ENCODE measurements at places on chromosomes 3 and 15.

DNA sequence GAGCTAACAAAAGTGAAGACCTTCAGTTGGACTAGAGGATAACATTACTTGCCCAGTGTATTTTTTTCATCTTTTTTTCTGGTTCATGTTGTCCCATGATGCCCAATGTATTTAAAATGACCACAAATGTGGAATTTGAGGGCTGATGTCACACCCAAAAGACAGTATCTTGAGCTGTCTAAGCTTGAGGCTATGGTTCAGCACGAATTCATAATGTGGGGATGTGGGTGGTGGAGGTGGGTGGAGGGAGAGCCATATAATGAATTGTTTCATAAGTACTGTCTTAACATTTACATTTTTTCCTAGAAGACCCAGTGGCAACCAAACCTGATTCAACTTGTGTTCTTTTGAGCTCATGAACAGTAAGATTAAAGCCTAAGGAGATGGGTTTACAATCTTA lies 37.5 kb downstream of the CHAC1 start:
- no peak for DNase-seq

DNA sequence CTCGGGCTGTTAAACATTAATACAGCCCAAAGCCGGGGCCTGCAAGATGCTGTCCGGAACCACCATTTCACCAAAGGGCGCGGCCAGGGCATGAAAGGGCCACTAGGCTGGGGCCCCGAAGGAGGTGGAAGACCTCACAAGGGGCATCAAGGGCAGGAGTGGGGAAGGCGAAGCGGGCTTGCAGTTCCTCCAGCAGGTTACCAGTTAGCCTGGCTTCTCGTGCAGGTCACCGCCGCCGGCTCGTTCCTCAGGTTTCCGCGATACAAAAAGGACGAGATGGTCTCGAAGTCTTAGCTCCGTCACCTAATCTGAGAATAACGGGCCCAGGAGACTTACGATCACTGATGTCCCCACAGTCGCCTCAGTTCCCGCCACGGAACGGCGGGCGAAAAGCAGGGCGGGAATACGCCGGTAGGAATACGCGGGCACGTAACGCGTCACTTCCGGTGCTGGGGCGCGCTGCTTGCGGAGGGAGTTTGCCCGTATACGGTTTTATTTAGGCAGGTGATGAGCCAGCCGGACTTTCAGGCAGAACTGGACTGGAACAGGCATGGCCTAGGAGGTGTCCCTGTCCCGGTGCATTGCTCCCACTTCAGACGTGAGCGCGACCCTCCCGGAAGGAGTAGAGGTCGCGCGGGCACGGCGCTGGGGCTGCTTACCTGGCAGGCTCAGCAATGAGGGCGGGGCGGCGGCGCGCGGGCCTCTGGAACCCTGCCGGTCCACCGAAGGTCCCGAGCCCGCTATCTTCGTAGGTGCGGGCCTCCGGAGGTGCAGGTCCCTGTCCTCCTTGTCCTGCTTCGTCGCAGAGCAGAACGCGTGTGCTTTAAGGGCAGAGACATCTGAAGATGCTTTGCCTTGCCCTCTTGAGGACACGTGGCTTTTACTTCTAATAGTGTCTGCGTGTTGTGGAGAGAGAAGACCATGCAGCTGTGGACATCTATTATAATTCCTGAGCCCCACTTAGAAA lies at the start of gene RFC4:
RFC4 (minus strand) TSS at position 394 of the 967 bp plus-strand sequence. CDS start 1,769 bp downstream, outside the sequence.
- peak; percentile 90 for DNase-seq

GRCh38 chr3:176855901-176856486 lies 341.3 kb downstream of the TBL1XR1 start:
- DNase-seq, result no peak

DNA sequence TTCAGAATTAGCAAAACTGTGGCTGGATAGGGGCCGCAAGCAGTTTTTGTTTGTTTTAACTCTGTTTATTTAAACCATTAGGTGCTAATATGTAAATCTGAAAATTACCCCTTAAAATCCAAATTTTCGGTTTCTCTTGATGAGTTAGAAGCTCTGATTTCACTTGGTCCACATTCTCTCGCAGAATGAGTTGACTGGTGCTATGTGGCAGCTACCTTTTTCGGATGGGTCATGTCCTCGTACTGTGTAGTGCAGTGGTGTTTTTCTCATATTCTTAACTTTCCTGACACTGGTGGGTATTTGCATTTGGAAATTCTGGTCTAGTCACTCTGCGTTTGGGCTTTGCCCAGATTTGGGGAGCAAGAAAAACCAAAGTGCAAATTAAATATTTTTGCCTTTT lies 87.1 kb downstream of the DIPK2A start:
- no peak for DNase-seq

- no peak for DNase-seq
These were observed 131.7 kb upstream of the FAM3D start for GRCh38 chr3:58798312-58798711.

GRCh38 chr3:148601766-148602685 lies 95.7 kb upstream of the AGTR1 start:
- DNase-seq, result no peak

DNA sequence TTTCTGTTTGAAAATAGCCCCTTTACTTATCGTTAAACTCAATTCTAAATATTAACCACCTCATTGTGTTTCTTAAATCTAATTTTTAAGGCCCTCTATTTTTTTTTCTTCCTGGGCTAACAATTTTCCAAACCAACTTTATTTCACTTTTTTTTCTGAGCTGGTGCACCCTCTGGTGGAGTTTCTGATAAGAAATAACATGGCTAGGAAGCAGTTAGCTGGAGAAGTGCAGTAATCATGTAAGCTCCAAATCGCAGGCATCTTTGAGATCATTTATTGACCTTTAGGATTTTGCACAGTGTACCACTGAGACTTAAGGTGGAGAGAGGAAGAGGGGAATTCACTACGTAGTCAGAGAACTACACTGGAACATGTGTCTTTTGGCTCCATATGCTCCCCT lies 6.4 kb downstream of the TMEM207 start:
- DNase-seq, result no peak

- DNase-seq, result no peak
These were observed 142.8 kb upstream of the TOPAZ1 start for GRCh38 chr3:44098656-44099415.

DNA sequence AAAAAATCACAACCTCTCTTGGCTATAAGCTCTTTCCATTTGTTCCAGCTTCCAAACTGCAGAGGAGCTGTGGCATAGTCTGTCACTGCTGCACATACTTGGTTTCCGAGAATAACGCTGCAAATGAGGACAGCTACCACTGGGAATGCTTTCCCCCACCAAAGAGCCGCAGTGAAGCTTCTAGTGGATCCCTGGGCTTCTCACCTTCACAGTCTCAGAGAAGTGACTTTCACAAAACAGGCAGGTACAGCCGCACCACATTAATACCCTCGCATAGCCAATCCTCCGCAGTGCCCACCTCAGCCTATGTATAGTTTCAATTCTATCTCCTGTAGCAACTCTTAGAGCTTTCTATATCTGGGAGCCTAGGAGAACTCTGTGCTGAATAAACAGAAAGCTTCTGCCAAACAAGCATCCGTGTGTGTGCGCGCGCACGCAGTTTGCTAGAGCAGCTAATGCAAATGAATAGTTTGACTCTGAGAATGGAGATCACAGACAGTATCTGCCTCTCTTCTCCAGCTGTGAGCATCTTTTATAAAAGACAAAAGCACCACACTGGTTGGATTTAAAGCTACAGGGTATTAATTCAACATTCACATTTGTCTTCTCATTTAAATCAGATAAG lies 81.9 kb upstream of the PLXND1 start:
- peak; percentile 76 for DNase-seq

- peak; percentile 68 for DNase-seq
These were observed 77.3 kb downstream of the CNTN3 start for GRCh38 chr3:74537164-74537563.

DNA sequence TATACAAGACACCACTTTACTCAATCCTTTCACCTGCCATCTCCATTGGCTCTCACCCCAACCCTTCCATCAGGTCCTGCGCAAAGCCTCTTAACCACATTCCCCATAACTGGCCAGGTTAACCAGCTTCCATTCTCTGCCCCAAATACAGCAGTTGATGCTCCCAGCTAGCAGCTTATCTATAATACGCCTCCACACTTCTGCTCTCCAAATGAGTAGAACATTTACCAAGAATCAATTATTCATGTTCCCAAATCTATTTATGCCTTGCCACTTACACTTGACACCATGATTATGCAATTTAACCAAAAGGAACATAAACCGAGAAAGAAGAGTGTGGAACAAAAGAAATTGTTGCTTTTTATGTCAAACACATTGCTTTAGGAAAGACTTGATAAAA lies 103.7 kb upstream of the TPM1 start:
- DNase-seq, result no peak

DNA sequence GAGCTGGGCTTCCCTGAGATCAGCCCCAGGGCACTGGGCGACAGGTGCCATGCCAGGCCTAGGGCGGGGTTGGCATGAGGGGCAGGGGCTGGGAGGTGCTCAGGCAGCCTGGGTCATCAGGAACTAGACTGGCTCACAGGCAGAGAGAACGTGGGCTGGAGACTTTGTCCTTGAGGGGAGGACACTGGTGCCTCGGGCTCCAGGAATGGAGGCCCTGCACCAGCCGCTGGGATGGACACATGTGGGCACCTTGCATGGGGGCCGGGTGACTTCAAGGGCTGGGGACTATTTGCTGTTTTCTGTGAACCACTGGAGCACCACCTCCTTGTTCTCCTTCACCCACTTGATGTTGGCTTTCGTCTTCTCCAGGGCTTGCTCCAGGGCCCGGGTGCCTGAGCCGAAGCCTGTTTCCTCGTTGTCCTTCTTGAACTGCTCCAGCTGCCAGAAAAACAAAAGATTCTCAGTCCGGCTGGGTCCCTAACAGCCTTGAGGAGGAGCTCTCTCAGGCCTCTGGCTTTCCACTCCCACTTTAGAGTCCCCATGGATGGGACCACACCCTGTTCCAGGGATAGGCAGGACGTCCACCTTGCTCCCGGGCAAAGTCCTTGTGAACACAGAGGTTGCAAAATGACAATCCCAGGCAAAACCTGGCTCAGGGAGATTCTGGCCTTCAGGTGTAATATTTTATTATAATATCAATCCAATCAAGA lies 9.1 kb downstream of the MESP2 start:
- DNase-seq, result peak; percentile 58

GRCh38 chr3:131735116-131735515 lies 232.3 kb upstream of the MRPL3 start:
- DNase-seq, result no peak

DNA sequence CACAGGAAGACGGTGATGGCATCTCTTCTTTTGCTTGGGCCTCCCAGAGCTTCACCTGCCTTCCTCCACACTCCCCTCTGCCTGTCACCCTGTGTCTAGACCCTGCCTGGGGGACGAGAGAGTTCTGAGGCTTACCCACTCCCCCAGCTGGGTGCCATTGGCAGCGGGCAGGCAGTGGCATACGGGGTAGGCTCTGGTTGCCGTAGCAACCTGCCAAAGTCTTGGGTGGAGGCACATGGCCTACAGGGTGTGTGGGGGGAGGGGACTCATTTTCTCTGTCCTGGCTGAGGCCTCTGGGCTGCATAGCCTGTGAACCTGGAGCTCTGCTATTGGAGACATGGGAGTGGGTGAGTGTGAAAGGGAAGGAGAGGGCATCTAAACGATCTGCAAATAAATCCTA lies 4.4 kb downstream of the INSYN1 start:
- DNase-seq, result no peak

DNA sequence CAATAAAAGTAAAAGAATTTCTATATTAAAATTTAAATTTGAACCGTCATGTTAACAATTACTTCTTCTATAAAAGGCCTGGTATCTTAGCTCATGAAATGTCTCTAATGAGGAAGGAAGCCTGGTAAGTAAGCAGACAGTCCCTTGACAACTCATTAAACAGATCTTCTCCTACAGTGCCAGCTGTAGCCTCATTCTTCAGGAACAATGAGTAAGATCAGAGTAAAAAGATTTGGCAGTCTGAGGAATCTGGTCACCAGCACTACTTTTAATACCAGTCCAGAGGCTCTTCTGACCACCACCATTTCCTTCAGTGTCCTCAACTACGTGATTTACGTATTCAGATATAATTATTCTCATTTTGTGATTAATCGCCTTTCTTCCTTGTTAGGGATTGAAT lies 955.0 kb upstream of the ALCAM start:
- DNase-seq, result no peak

DNA sequence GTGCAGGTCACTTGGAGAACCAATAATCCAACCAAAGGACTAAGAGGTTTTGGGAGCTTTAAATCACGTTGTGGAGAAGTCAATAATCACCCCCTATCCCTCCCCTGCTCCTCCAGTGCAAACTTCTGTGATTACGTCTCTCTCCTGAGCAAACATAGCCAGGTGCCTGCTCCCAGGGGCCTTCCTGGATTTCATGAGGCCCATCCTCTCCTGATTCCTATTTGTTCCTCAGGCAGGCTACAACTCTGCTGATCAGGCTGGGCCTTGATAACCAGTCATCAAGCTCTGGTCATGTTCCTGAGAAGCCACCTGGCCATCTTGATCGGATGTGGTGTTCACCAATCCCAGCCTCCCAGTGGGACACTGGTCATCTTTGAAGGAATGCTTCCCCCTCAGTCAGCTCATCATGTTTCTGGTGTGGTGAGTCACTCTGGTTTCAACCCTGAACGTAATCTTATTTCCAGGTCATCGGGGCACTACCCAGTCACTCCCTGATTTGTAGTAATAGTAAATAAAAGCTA lies 2.9 kb upstream of the ZNF710 start:
- DNase-seq, result no peak

DNA sequence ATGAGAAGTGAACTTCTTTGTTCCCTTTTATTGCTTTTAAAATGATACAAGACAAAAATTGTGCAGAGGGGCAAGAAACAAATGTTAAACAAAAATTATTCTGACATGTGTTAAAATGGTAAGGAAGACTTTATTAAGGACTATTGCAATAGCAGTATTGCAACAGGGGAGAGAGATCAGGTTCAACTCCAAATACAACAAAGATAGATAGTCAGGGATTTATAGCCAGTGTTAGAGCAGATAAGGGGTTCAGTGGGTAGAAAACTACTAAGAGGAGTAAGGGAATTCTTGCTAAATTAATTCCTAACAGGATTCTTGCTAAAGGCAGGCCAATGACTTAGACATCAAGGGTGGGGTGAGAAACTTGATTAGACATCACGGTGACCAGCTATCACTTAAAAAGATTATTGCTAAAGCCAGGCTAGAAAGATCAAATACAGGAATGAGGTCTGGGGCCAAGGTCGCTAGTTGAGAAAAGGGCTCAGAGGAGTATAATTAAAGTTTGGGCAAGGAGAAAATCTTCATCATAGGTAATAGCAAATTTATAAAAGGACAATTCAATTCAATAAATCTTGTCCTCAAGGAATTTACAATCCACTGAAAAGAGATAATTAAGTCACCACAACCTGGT lies 81.5 kb downstream of the FHIT start:
- DNase-seq, result no peak

Measured in left forelimb (tissue), 1 donor.